ENCODE measurements at places on chromosomes 13 and 19. TPM values are rescaled to one million over a fixed set of nuclear protein-coding genes. Genes with fewer than 3 reads are reported as not detected.

The PRTN3 gene
- not detected for total RNA-seq

The STXBP2 gene
- total RNA-seq: 113 TPM

The CYP4F8 gene
- total RNA-seq: not detected

The TTC9B gene
- not detected for total RNA-seq

The F10 gene
- not detected for total RNA-seq

The BBC3 gene
- total RNA-seq: 41.9 TPM

The TEX101 gene
- total RNA-seq: not detected

The BRME1 gene
- 12.5 TPM for total RNA-seq

The GNG7 gene
- total RNA-seq: 0.29 TPM

The HIPK4 gene
- total RNA-seq: not detected

The ZNF587B gene
- 20.6 TPM for total RNA-seq

The LACC1 gene
- total RNA-seq: 8.2 TPM

The PSG4 gene
- not detected for total RNA-seq

The ZNF317 gene
- 37.7 TPM for total RNA-seq

The CCL25 gene
- total RNA-seq: 0.48 TPM

The MYO1F gene
- 68.7 TPM for total RNA-seq

The DKKL1 gene
- total RNA-seq: not detected

The NHLRC3 gene
- total RNA-seq: 15.1 TPM

The SYT5 gene
- total RNA-seq: not detected

All from activated T-helper 17 cell treated with anti-CD3 and anti-CD28 coated beads, Interleukin-2, amount 50 U/mL, for 72 hours (primary cell).